ENCODE measurements at places on chromosomes 4 and X. TPM values are rescaled to one million over a fixed set of nuclear protein-coding genes. Genes with fewer than 3 reads are reported as not detected.

Gene CXCR3
- total RNA-seq = 32.8 TPM

Gene RTL9
- total RNA-seq = not detected

Gene HSD17B13
- 0.25 TPM for total RNA-seq

Gene APBB2
- 0.55 TPM for total RNA-seq

Gene FRMPD4
- total RNA-seq = not detected

Gene GAGE12H
- total RNA-seq = not detected

Gene ASB12
- not detected for total RNA-seq

Gene VCX3B
- total RNA-seq = not detected

Gene GAB3
- 8.6 TPM for total RNA-seq

Gene LUZP4
- not detected for total RNA-seq

Gene IGBP1
- 40.6 TPM for total RNA-seq

Gene RPL10
- total RNA-seq = 3,070 TPM

Gene RAB33A
- total RNA-seq = 27.7 TPM

Gene SFRP2
- not detected for total RNA-seq

All from T-helper 2 cell treated with Interferon-gamma antibody and Interleukin-4, amounts not matched to agents 100 ng/mL and 5 ng/mL, for 36 hours (primary cell).